Esophagus squamous epithelium (tissue), 5 donors: ENCODE measurements at places on chromosomes 11 and 22.

DNA sequence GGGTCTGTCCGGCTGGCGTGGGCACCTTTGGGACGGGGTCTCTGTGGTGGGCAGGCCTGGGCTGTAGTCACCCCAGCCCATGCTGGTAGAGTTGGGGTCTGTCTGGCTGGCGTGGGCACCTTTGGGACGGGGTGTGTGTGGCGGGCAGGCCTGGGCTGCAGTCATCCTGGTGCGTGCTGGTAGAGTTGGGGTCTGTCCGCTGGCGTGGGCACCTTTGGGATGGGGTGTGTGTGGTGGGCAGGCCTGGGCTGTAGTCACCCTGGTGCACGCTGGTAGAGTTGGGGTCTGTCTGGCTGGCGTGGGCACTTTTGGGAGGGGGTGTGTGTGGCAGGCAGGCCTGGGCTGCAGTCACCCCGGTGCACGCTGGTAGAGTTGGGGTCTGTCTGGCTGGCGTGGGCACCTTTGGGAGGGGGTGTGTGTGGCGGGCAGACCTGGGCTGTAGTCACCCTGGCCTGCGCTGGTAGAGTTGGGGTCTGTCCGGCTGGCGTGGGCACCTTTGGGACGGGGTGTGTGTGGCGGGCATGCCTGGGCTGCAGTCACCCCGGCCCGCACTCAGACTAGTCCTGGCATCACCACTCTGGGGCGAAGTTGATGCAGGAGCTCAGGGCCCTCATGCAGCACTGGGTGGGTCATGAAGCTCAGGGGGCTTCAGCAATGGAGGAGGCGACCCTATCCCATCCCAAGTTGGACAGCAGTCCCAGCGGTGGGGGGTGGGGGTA, 19.3 kb downstream of the PRR33 start:
- DNase-seq, result no peak

DNA sequence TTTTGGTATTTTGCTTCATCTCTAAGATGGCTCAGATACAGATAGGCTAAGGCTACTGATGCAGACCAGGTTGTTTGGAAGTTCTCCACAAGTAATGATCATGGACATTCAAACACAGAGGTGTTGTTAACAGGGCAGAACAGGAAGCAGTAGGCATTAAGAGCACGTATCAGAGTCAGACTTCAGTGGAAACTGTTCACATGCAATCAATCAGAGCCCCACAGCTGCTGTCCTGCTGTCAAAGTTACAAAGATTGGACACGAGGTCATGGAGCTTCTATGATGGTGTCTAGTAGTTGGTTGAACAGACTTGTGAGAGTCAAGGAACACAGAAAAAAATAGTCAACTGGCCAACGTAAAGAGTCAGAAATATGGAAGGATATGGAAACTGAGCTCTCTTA, 19.8 kb downstream of the OR10D3 start:
- no peak for DNase-seq

- no peak for DNase-seq
Observed at GRCh38 chr22:28063656-28064055, 144.6 kb upstream of the PITPNB start.

DNA sequence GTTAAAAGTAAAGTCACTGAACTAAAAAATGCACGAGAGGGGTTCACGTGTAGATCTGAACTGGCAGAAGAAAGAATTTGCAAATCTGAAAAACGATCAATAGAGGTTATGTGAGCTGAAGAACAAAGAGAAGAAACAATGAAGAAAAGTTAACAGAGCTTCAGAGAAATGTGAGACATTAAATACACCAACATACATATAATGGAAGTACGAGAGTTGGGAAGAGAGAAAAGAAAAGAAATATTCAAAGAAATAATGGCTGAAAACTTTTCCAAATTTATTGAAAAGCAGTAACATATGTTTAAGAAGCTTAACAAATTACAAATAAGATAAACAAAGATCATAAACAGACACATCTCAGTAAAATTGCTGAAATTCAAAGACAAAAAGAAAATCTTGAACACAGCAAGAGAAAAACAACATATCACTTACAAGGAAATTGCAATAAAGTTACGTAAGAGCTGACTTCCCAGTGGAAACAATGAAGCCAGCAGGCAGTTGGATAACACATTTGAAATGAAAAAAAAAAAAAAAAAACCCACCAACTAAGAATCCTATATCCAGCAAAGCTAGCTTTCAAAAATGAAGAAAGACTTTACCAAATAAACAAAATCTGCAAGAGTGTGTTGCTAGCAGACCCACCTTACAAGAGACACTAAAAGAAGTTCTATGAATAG, 56.8 kb downstream of the EMSY start:
- DNase-seq, result no peak

GRCh38 chr22:45538281-45538680, 35.6 kb downstream of the FBLN1 start:
- no peak for DNase-seq

- no peak for DNase-seq
Observed at GRCh38 chr11:26930518-26931247, 63.2 kb upstream of the FIBIN start.

GRCh38 chr11:93519179-93519578, 24.0 kb downstream of the SMCO4 start:
- no peak for DNase-seq

- DNase-seq, result no peak
Observed at GRCh38 chr22:30386608-30386959, 627 bp downstream of the RNF215 start.

GRCh38 chr11:94537031-94537600, 6.6 kb upstream of the FUT4 start:
- DNase-seq, result no peak

DNA sequence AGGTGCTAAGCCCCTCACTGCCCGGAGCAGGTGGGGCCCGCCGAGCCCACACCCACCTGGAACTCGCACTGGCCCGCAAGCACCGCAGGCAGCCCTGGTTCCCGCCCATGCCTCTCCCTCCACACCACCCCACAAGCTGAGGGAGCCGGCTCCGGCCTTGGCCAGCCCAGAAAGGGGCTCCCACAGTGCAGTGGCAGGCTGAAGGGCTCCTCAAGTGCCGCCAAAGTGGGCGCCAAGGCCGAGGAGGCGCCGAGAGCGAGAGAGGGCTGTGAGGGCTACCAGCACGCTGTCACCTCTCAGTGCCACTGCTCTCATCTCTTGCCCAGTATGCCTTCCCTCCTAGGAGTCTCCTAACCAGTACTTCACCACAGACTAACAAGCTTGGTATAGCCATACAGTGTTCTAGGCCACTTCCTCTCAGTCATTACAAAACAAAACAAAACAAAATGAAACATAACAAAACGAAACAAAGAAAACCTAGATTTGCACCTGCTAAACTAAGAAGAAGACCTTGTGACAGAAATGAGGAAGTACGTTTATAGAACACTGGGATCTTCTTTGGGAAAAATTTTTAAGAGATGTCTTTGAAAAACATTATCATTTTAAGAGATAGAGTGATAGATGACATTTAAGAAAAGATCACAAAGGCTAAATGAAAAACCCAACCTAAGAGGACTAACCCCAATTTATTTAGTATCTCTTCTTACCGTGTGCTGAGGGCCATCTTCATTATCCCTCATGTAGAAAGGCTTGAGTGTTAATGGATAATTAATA, 47.7 kb upstream of the GAB2 start:
- no peak for DNase-seq

GRCh38 chr22:37088108-37088605, 21.4 kb downstream of the TMPRSS6 start:
- DNase-seq, result no peak

DNA sequence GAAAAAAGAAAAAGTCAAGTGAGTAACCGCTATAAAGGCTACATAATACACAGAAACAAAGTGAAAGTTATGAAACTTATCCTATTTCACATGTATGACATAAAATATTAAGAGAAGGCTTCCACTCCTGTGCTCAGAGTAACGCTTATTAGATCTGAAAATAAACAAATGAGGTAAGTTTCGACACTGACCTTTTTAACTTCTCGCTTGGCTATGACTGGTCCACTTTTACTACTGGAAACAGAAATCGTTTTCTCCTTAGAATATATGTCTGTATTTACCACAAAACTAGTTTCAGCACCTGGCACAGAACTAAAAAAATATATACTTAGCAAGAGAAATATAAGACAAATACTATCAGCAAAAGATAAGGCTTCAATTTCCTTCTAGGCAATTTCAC, 16.4 kb downstream of the FNBP4 start:
- no peak for DNase-seq

GRCh38 chr11:124380585-124380984, 3.7 kb downstream of the OR8B2 start:
- no peak for DNase-seq

DNA sequence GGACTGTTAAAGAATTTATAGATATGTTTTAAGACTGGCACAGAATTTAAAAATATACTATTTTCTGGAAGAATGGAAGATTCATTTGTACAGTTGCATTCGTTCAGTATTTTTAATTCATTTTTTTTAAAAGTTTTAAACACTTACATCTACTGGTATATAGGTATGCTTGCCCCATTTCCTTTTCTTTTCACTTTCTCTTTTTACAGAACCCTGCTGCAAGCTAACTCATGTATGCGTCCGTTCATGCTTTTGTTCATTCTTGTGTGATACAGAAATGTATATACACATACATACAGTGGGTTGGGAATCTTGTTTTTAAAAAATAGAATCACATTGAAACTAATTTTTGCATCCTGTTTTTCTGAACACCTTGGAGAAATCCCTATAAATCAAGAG, 31.0 kb downstream of the PACS1 start:
- no peak for DNase-seq

DNA sequence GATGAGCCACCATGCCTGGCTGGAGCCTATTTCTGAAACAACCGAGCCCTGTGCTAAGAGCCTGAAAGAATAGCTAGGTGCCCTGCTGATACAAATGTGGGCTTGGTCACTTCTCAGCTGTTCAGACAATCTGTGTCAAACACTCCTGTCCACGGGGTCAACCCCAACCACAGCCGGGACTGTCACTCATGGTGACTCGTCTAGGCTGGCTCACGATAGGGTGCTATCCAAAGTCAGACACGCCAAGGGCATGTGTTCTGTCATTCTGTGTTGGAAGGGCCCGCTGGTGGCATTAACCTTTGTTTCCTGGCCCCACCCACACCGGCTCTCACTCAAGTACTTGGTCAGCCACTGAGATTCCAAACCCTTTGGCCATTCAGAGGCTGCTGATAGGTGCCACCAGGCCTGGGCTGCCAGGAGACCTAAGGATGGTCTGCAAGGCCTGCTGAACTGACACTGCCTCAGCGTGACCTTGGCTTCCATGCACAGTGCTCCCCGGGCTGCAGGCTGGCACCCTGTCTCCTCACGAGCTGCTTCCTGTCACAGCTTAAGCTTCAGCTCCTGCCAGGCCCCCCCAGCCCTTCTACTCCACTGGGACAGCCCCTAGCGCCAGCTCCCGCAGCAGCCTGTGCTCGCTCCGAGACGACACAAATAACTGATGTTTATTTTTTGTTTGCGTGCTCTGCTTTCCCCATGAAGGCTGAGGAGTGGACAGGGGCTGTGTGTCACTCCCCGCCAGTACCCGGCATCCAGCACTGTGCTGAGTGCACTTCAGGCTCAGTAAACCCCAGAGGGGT, 14.2 kb upstream of the CDC42BPG start:
- no peak for DNase-seq

DNA sequence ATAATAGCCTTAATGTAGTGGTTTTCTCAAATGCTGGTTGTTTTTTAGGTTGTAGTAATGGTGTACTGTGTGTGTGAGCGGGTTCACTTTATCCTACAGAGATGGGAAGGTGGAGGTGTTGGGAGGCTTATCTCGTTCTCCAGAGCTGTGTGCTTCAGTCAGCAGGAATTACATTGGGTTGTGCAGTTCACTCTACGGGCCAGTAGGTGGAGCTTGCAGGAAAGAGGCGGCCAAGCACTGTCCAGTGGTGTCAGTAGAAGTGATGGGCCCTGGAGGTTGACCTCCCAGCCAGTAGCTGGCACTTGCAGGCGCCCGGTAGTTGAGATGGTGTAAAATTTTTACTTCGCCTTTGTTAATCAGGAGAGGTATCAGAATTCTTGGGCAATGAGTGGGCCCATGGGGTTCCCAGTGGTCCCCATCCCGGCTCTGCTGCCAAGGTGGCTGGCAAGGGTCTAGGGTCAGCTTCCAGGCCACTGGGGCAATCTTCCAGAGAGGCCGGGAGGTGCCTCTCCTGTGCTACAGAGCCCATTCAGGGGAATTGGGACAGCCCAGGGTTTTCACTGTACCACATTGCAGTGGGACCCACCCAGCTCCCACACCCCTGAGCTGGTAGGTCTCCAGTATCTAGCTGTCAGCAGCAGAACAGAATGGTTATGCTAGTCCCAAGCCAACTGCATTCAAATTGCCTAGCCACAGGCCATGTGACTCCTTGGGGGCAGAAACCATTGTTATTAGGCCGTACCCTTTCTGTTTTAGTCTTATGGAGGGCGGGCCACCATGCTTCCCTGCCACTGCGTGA, 43.9 kb downstream of the BIRC2 start:
- no peak for DNase-seq

- no peak for DNase-seq
Observed at GRCh38 chr11:68216171-68216938, 3.3 kb upstream of the KMT5B start.

DNA sequence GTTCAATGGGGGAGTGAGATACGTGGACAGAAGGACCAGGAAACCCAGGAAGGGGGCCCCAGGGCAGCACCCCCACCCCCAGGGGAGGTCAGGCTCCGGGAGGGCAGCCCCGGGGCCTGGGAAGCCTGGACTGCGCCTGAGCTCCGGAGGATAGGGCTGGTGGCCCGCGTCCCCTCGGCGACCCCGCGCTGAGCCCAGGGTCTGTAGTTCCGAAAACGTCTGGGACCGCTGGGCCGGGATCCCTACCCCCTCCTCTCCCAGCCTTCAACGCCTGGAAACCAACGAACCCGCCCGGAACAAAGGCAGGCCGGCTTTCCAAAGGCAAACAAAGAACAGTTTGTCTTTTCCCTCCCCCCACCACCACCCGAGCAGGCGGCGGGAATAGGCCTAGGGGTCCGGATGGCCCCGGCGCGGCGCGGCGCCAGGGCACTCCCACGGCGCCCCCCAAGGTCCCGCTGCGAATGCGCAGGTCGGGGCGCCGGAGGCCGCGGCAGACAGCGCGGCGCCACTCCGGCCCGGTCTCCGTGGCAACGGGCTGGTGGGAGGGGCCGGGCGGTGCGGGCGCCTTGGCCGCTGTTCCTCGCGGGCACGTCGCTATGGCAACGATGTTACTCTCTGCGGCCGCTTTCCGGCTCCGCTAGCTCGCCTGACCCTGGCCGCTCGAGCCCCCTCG, 58.5 kb downstream of the IGLL1 start:
- DNase-seq, result no peak

- no peak for DNase-seq
Observed at GRCh38 chr11:95760941-95761340, 28.6 kb downstream of the FAM76B start.
